Activated CD8-positive, alpha-beta T cell treated with anti-CD3 and anti-CD28 coated beads, Interleukin-2, amount 10 ng/mL, durations not matched to agents 7 days and 5 days (primary cell): ENCODE measurements at places on chromosomes 2 and 18.

DNA sequence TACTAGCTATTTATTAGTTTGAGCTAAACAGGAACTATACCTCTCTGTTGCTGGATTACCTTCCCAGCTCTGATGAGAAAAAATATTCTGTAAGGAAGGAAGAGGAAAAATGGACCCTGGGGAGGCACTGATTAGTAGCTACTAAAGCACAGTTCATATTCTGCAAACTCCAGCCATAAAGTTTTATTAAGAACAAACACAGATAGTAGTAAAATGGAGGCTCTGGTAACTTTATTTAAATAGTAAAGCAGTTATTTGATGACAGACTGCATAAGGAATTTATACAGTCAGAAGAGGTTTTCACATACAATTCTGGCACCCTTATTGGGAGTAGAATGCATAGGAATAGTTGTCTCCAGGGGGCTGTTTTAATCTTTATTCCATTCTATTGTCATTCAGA, 84.1 kb downstream of the XIRP2 start:
- H3K27me3 ChIP-seq = no peaks in the 10 kb centered on the region
- H3K4me1 ChIP-seq = no peaks in the 10 kb centered on the region
- H3K27ac ChIP-seq = no peak overlapping the region

DNA sequence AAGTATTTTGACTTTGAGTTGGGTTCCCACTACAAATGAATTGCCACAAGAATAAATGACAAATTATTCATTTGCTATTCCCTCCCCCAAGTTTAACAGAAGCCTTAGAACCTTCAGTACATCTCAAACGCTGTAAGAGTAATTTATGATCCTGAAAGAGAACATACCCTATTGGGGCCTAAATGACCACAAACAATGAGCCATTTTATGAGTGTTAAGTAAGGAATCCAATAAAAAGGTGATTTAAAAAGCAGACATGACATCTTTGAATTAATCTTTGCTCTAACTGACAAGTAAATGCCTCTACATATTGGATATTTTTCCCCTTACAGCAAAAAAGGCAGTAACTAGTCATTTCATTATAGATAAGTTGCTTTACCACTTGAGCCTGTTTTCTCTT, 136.9 kb downstream of the NRXN1 start:
- H3K27ac ChIP-seq = no peak overlapping the region
- H3K4me3 ChIP-seq = no peak overlapping the region
- no peaks in the 10 kb centered on the region for H3K27me3 ChIP-seq
- no peaks in the 10 kb centered on the region for H3K4me1 ChIP-seq
- H3K36me3 ChIP-seq = no peaks in the 10 kb centered on the region
- DNase-seq = no peak

DNA sequence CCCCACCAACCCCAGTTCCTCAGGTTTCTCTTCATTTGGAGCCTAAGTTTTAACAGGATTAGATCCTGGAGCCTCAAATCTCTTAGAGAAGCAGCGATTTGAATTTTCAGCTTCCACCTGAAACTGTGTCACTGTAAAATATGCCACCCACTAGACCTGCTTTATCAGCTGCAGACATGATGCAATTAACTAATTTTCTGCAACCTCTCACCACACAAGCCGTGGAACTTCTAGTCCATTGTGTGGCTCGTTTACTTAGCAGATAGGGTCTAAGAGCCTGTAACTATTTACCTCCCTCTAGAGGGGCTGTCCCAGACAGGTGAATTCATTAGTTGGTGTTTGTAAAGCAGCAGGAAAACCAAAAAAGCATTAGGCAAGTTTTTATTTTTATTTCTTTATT, 31.6 kb upstream of the FZD5 start:
- no peak overlapping the region for H3K4me3 ChIP-seq
- no peaks in the 10 kb centered on the region for H3K27me3 ChIP-seq
- no peak for DNase-seq
- H3K4me1 ChIP-seq = peaks cover 7% of the 10 kb centered on the region
- H3K27ac ChIP-seq = no peak overlapping the region

DNA sequence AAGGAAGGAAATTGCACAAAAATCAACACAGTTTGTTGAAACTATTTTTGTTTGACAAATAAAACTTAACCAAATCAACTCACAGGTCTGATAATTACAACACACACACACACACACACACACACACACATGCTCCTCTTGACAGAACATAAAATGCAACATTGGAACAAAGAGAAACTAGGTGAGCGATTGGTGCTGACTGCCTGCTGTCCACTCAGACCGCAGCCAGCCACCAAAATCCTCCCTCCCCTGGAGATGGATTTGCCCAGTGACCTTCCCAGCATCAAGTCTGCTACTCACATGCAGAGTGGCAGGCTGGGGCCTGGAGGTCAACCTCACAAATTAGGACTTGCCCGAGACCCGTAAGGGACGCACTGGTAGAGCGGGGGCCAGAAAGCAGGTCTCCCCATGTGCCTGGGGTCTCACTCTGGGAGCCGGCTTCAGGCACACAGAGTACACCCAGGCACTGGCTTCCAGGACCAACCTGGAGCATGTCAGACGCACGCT, 61.4 kb downstream of the DIPK1C start:
- no peak overlapping the region for H3K4me3 ChIP-seq
- H3K27ac ChIP-seq = no peak overlapping the region
- no peak for DNase-seq
- H3K36me3 ChIP-seq = no peaks in the 10 kb centered on the region
